Upper lobe of right lung (tissue), 1 donor: ENCODE measurements at places on chromosomes 11 and 22. TPM values are rescaled to one million over a fixed set of nuclear protein-coding genes. Genes with fewer than 3 reads are reported as not detected.

DNA sequence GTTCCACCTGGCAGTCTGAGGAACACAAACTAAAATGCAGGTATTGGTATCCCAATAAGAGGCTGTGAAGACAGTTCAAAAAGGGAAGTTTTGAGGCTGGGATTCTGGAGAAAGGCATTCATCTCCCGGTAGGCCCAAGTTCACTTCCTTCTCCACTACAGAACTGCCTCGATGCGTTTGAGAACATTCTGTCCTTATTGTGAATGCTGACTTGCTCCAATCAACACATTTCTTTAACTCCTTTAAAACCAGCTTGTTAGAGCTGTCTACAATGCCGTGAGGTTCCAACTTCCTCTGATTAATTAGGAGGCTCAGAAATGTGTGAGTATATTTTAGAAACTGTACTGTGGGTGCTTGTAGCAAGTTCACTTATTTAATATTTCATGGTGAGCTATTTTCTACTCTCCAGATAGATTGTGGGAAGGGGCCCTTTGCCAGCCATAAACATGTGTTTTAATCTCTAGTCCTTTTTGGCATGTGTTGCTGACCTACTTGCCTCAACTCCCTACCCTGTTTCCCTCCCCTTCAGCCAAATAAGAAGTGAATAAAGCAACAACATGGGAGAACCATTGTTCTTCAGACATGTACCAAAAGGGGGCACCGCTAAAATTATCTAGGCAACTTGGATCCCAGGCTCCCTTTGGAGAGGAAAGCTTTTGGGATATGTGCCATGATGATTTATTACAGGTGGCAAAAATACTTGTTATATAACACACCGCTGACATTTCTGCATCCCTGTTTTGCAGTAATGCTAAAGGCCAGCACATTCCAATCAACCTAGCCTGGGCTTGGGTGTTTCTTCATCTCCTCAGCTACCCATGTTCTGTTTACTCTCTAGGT is 245.6 kb downstream of the BLID start:
- no peak for DNase-seq

GRCh38 chr11:67519726-67520125 is 3.5 kb downstream of the CABP2 start:
- DNase-seq: no peak

DNA sequence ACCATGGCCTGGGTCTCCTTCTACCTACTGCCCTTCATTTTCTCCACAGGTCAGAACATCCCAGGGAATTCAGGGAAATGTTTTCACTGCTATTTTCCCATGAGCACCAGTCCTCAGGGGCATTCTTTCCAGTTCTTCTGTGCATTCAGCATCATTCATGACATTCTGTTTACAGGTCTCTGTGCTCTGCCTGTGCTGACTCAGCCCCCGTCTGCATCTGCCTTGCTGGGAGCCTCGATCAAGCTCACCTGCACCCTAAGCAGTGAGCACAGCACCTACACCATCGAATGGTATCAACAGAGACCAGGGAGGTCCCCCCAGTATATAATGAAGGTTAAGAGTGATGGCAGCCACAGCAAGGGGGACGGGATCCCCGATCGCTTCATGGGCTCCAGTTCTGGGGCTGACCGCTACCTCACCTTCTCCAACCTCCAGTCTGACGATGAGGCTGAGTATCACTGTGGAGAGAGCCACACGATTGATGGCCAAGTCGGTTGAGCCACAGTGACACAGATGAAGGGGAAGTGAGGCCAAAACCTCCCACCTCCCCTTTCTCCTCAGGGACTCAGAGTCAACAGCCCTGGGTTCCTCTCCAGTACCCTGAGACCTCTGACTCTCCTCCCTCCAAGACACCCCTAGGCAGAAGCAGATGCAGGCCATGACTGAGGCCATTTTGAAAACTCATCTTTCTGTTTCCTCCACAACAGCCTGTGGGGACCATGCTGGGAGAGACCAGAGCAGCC is 15.9 kb upstream of the IGLL5 start:
- DNase-seq: no peak

DNA sequence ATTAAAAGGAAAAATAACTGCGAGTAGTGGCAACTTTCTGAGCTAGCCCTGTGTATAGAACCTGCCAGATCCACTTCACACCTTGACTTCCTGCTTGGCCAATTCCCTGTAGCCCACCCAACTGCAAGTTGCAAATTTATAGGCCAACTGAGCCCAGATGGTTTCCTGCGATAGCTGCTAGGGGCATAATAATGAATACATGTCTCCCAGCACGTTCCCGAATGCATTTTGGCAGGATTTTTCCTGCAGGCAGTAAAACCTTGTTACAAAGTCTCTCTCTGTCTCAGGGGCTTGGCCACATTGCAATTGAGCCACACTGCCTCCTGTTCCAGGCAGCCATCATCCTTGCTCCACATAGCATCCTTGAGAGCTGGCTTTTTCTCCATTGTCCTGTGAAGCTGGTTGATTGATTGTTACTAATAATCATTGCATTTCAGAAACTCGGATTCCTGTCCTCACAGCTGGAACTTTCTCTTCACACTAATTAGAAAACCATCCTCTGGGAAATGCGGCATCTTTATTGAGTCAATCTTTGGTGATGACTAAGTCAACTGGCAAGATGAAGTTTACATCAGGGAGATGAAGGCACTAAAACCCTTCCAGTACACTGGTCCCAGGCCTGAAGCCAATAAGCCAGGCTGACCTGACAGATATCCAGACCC is 18.6 kb upstream of the LMO2 start:
- DNase-seq: no peak

The HBB gene
- total RNA-seq: 338 TPM
